C1 segment of cervical spinal cord (tissue), 14 donors: ENCODE measurements at places on chromosomes 7 and 10.

GRCh38 chr7:150755473-150756099, 18.4 kb downstream of the GIMAP5 start:
- no peak for DNase-seq

- DNase-seq = no peak
These were observed 317.6 kb downstream of the RPS24 start for GRCh38 chr10:78351283-78351682.

DNA sequence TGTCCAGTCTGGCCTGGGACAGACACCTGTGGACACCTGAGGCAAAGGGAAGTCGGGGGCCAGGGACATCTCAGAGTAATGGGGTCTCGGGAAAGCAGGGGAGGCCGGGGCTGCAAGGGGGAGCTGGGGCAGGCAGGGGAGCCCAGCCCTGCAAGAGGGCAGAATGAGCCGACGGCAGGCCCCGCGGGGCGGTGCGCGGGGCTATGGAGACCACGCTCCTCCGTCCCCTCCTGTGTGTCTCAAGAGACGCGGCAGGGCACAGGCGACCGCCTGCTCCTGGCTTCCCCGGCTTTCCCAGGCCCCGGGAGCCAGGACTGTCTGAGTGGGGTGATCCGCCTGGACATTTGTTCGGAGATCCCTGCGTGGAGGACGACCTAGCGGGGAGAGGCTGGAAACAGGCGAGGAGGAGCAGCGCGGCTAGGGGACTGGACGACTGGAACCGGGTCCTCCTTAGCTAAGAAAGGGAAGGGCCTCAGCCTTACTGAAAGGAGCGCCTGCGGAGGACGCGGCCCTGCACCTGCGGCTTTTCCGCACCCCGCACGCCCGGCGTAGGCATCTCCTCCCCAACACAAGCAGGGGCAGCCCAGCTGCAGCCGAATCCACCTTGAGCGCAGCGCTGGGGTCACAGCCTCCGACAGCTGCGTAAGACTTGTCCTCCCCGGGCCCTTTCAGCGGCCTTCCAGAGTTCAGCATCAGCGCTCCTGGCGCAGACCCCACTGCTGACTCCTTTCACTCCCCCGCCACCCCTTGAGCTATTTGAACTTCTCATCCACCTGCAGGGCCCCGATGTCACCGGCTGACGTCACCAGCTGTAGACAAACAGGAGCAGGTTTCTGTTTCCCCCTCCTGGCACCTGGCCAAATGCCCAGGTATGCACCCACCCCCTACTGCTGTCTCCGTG, 176.4 kb downstream of the ZNF248 start:
- DNase-seq = no peak

- no peak for DNase-seq
These were observed 428 bp downstream of the CALML5 start for GRCh38 chr10:5498791-5499492.

GRCh38 chr10:67923551-67923950, 39.1 kb downstream of the SIRT1 start:
- no peak for DNase-seq

GRCh38 chr10:47261121-47261520, 38.9 kb upstream of the GDF10 start:
- DNase-seq = no peak

DNA sequence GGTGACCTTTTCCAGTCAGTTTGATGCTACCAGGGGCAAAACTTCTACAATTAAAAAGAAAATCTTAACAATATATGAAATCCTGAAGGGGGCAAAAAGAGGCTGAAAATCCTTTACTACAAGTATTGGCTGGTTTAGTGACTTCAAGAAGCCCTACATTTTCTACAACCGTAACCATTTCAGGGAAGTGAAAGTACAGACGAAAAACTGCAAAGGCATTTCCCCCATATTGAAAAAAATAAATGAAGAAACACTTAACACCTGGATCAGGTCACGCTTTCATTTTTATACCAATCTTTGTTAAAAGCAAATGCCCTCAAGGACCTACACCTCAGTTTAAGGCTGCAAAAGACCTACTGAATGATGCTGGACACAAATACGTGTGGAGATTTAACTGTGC, 38.6 kb downstream of the IL6 start:
- no peak for DNase-seq

DNA sequence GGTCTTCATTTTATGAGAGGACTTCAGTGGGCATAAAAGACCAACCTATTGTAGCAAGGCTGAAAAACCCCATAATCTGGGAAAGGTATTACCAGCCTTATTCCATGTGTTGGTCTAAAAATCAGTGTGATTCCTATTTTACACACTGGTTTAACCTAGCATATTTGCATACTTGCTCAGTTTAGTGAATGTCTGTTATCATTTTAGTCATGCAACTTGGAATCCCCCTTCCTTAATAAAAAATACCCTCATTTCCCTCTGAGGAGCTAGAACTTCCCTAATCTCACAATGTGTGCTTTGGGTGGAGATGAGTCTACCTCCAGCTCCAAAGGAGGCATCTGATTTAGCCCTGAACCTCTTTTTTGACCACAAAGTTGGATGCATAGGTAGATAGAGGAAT, 312.8 kb upstream of the SORCS1 start:
- no peak for DNase-seq

GRCh38 chr7:83441-83840, 108.9 kb upstream of the FAM20C start:
- DNase-seq = no peak

- DNase-seq = no peak
These were observed 48.6 kb downstream of the COA1 start for GRCh38 chr7:43680736-43681135.

DNA sequence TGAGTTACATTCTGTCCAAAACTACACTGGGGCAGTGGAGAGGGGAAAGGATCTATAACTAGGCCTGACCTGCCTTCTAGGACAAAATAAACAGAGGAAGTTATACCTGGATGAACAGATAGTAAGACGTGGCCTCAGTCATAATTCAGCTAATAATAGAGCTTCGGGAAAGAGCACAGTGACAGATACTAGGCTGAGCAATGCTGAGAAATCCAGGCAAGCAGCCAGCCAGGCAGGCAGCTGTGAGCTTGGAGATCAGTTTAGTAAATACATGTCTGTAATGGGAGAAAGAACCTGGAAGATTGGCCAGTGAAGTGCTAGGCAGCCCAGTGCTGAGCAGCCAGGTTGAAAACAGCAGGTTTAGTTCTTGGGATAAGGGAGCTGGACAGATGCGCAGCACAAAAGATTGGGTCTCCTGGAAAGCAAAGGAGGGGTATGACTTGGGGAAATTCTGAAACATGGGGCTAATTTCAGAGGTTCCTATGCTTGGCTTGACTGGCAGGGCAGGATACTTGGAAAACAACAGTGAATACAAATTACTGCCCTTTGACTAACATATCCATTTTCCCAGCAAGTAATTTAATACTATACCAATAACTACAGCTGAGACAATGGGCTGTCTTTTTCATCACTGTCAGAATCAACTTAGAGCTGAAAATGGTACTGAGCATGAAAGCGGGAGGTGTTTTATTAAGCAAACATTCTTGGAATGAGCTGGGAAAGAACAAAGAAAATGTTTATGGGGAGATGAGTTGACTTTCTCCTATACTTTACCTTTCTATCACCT, 140.8 kb downstream of the DGKB start:
- DNase-seq = peak; percentile 17

GRCh38 chr7:159047536-159047935, 97.1 kb downstream of the VIPR2 start:
- DNase-seq = no peak

GRCh38 chr7:36851382-36851781, 127.1 kb upstream of the AOAH start:
- DNase-seq = no peak

DNA sequence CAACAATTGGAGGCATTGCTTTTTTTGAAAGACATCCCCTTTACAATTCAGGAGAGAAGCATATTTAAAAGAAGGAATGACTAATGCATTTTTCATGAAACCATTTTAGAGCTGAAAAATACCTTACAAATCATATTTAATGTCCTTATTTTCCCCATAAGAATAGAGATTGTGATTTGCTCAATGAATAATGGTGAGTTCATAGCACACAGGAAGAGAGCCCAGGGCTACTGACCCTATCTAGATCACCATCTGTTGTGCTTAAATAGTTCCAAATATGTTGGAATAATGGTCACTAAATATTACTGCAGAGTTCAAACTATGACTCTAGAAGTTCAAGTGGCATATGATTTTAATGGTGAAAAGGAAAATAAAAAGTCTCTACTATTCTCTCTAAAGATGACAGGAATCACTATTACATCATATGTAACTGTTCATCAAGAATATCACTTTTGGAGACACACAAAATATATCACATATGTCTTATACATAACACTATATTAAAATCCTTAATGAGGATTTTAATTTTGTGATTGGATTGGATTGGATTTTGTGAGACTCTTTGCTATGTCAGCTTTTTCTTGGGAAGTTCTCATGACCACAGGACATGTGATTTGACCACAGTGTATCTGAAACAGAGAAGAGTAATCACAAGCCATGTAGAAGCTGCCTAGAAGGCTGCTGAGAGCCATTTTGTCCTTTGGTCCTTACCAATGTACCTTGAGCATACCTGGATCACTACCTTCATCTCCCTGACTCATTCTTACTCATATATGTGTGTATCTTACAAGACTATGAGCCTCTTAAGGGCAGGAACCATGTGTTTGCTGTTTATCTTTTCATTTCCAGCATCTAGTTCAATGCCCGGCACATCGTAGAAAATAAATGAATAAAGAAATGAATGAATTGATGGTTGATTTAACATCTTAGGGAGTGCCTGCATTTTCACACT, 26.4 kb downstream of the SLC16A9 start:
- DNase-seq = peak; percentile 65

GRCh38 chr10:96257944-96258343, 13.4 kb downstream of the BLNK start:
- no peak for DNase-seq

GRCh38 chr7:34058801-34059135, 153.4 kb downstream of the BMPER start:
- no peak for DNase-seq

GRCh38 chr10:77911535-77912123, 14.9 kb downstream of the DLG5 start:
- DNase-seq = no peak

DNA sequence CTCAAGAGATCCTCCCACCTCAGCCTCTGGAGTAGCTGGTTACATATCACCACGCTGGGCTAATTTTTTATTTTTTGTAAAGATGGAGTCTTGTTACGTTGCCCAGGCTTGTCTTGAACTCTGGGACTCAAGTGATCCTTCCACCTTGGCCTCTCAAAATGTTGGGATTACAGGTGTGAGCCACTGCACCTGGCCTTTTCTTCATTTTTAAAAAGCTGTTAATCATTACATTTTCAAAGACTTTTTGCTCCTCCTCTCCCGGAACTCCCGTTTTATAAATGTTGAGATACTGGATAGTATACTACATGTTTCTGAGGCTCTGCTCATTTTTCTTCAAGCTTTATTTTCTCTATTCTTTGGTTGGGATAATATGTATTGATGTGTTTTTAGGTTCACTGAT, 16.4 kb downstream of the AOAH start:
- no peak for DNase-seq

- DNase-seq = no peak
These were observed 92.4 kb downstream of the CYP26A1 start for GRCh38 chr10:93166134-93166533.

DNA sequence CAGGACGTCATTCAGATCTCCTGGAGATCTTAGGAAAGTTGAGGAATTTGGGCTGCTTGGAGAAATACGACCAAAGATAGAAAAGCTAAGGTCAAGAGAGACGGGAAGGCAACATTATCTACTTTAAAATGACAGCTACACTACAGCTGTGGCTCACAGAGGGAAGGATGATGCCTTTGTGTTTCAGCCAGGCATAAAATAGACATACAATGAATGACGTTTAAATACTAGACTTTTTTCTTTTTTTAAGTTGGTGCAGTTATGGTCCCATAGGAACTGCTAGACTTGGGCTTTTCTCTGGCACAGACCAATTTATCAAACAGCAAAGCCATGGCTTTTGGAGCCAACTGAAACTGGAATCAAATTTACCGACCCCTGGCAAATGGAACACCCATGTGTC, 164.8 kb downstream of the MAGI2 start:
- DNase-seq = no peak

GRCh38 chr10:28054228-28054860, 55.5 kb upstream of the ODAD2 start:
- DNase-seq = no peak

DNA sequence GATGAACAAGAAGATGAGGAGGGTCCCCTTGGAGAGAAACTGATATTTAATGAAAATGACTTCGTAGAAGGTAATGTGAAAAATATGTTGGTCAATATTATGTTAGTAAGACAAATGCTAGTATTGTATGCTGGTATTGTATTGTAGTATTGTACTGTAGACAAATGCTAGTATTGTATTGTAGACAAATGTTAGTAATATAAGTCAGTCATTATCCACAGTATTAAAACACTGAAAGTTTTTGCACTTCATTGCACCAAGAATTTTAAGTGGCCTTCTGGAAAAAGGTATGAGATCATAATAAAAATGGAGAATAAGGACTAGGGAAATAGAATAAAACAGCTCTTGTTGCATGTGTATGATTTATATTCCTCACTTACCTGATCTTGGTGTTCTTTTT, 17.5 kb downstream of the CSGALNACT2 start:
- no peak for DNase-seq

DNA sequence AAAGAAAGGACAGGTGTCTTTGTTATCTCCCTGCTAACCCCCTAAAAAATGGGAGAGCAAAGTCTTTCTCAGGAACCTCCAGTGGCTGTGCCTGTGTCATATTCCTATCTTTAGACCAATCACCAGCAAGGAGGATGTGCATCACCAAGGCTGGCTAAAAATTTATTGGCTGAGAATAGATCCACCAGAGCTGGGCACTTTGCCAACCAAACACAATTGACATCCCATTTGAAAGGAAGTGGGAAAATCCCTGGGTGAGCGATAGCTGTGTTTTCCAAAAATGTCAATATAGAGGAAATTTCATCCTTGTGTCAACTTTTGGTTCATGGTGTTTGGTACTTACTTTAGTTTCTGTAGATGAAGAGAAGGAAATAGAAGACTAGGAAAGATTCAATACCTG, 13.1 kb upstream of the GPR141 start:
- DNase-seq = no peak

- DNase-seq = no peak
These were observed 104.2 kb downstream of the WNT2 start for GRCh38 chr7:117218700-117219099.

DNA sequence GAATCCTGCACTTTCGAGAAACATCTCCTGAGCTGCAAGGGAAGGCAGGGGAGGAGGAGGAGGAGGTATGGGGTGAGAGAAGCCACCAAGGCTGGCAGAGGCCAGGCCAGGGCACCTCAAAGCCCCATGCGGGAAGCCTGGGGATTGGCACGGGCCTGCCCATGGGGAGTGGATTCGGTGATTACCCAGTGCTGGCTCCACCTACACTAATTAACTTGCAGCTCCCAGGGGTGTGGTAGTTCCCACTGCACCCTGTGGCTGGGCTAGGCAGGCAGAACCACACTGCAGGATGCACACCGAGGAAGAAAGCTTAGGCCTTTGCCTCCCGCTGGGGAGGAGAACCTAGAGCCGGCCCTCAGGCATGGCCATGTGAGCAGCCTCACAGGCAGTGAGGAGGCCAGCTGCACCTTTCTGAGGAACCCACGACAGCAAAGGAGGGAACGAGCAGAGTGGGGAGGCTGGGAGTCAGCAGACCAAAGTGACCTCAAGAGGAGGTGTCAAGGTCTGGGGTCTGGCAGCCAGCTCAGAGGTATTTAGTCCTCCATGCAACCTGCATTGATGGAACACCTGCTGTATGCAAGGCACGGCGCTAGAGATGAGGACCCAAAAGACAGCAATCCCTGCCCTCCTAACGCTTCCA, 27.2 kb downstream of the GRID1 start:
- no peak for DNase-seq
